ENCODE measurements at places on chromosomes 6 and 20.

DNA sequence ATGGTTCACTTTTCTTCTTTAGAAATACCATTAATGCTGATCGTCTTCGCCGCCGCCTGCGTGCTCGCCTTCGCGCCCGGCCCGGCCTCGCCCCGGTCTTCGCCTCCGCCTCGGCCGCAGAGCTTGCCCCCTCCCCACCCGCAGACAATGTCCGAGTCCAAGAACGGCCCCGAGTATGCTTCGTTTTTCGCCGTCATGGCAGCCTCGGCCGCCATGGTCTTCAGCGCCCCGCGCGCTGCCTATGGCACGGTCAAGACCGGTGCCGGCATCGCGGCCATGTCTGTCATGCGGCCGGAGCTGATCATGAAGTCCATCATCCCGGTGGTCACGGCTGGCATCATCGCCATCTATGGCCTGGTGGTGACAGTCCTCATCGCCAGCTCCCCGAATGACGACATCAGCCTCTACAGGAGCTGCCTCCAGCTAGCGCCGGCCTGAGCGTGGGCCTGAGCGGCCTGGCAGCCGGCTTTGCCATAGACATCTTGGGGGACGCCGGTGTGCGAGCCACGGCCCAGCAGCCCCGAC is 4.8 kb upstream of the PRPH2 start:
- DNase-seq, result no peak

DNA sequence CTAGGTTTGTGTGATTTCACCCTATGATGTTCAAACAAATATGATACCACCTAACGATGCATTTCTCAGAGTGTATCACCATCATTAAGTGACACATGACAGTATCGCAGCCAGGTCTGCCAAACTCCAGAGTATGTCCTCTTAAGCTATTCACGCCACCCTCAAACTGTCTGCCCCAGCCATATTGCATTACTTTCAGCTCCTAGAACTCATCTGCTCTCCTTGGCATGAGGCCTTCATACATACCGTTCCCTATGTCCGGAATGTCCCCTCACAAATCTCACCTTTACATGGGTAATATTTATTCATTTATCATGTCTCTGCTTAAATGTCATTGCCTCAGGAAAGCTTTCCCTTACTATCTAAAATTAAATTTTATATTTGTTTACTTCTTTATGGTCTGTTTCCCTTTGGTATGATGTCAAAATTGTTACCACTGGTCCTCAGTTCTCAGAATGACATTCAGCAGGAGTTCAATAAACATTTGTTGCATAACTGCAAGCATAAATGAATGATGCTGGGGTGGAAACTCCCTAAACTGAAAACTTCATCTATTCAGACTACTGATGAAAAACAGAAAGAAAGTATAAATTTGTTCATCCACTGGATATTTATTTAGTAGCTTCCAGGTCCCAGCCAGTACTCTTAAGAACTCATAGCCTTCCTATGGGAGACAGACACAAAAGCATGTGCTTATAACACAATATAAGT is 3.2 kb downstream of the SESN1 start:
- DNase-seq, result no peak

DNA sequence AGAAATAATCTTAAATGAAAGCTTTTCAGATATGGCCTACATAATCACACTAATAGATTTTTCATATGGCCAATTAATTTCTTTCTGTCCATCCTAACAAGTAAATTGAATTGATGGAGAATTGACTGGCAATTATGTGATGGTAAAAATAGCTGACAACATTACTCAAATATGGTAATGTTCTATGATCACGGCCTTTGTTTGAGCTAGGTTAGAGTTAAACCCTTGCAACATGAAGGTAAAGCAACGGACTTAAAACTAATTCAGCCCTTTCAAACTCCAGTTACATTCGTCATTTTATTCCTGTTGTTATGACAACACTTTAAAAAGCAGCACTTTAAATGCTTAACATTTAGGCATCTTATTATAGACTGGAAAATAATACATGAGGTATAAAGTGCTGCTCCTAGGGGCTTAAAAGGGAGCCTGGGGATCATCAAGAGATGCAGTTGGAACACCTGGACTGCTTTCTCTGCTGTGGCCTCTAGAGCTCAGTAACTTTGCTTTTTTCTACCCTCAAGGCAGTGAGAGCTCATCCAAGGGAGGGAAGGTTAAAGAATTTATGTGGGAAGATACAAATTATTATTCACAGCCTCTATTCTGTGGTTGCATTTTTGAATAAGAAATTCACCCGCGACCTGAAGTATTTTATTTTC is 46.9 kb downstream of the RIPOR2 start:
- DNase-seq, result no peak

GRCh38 chr6:144341831-144342527 is 56.8 kb downstream of the UTRN start:
- DNase-seq, result no peak

DNA sequence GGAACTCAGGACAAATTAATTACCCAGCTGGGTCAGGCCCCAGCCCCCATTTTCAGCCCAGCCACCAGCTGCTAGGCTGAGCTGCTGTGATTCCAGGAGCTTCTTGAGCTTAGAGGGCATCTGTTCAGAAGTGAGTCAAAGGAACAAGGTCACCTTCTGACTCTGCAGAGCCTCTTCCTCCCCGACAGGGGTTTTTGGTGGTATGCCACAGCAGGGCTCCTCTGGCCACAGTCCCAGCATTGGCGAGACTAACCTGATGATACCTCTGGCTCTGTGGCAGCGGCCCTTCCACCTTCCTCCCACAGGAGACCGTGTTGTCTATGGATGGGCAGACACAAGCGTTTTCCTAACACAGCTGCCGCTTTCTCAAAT is 39.7 kb downstream of the ZC3H12D start:
- DNase-seq, result no peak

GRCh38 chr6:21742238-21742660 is 148.7 kb downstream of the SOX4 start:
- no peak for DNase-seq

- DNase-seq, result no peak
These were observed 46.2 kb upstream of the ADIG start for GRCh38 chr20:38534756-38535155.

GRCh38 chr6:158655569-158656450 is 6.0 kb downstream of the SYTL3 start:
- no peak for DNase-seq

GRCh38 chr6:2028457-2029038 is 216.9 kb downstream of the GMDS start:
- DNase-seq, result no peak

DNA sequence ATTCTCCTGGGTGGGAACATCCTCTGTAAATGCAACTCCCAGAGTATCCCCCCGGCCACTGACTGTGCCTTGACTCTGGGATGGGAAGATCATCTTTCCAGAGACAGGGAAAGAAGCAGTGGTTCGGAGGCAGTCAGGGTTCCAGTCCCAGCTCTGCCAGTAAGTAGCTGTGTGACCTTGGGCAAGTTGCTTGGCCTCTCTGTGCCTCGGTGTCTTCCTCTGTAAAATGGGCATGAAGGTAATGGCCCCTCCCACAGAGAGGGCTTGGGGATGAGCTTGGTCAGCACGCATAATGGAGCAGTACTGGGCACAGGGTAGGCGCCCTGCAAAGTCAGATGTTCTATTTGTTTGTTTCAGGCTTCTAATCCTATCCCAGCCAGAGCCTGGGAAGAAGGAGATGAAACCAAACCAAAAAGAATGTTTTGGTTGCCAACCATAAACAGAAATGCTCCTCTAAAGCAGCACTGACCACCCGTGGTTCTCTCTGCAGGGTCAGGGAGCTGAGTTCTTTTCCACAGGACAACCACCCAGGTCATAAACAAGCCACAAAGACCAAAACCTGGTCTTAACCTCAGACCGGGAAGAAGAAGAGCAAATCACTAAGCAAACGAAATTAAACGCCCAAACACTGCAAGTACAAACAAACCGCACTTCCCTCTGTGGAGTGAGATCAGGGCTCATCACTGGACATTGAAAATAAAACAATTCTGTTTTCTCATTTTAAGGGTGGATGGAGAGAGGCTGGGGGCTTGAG is 381.0 kb upstream of the SULF2 start:
- no peak for DNase-seq

GRCh38 chr20:57849521-57850215 is 139.9 kb upstream of the PMEPA1 start:
- no peak for DNase-seq

- DNase-seq, result no peak
These were observed 17.5 kb downstream of the ADA start for GRCh38 chr20:44633872-44634600.

DNA sequence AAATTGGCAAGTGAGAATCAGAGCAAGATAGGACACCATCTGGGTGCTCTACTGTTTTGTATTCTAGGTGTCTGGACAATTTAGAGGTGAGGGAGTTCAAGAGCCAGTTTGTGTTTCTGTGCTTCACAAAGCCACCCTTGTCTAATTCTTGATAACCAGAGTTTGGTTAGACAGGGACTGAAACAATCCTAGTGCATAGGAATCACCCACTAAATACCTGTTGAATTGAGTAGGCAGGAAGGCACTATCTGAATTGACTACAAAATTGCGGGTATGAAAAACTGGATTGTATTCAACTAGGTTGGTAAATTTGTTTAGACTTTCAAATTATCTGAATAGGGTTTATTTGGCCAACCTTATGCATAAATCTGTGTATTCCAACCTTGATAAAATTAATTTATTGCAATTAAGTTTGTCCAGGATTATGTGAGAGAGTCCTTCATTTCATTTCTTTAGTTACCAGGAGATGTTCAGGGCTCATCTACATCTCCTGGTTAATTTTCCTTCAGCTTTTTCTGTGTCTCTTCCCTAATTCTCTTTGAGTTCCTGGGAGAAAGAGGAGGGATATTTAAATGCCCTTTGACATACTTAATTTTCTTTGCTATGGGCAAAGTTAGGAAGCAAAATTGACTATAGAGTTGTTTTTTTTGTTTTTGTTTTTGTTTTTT is 1.7 kb downstream of the TPX2 start:
- DNase-seq, result no peak

GRCh38 chr20:64065062-64065973 is 2.3 kb downstream of the TCEA2 start:
- DNase-seq, result no peak

GRCh38 chr6:3882866-3883265 is 33.7 kb downstream of the FAM50B start:
- no peak for DNase-seq

DNA sequence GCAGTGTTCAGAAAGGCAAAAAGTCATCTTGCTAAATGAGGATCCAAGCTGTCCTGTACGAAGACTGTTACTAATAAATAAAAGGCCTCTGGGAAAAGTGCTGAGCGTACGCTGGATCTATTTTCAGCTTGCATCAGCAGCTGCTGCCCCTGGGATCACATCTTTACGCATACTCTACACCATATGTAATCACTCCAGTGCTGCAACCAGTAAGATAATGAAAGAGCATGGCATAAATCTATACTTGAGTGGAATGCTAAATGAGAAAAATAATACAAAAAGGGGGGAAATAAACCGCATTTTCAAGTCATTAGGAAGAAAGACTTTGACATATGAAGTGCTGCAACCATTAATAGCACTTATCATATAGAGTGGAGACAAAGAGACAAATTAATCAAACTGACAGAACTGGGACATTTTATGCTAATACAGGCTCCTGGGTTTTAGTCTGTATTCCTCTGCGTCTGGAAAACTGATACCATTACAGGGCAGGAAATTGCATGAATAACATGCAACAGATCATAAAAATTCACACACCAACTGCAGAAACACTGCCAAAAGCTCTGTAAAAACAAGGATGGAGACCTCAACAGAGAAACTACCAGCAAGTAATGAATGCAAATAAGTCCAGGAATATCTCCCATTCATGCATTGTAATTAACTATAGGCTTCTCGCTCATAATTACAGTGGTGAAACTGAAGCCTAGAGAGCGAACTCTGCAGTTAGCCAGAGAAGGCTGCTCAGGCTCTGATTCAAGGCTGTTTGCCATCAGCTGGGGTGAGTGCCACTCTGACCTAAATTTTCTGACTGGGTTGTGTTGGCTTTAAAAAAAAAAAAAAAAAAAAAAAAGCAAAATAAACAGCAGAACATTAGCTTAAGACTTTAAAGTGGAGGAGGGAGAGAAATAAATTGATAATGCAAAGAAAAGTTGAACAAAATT is 83.8 kb downstream of the GJA10 start:
- no peak for DNase-seq

GRCh38 chr6:22383016-22383415 is 86.2 kb upstream of the PRL start:
- DNase-seq, result no peak

DNA sequence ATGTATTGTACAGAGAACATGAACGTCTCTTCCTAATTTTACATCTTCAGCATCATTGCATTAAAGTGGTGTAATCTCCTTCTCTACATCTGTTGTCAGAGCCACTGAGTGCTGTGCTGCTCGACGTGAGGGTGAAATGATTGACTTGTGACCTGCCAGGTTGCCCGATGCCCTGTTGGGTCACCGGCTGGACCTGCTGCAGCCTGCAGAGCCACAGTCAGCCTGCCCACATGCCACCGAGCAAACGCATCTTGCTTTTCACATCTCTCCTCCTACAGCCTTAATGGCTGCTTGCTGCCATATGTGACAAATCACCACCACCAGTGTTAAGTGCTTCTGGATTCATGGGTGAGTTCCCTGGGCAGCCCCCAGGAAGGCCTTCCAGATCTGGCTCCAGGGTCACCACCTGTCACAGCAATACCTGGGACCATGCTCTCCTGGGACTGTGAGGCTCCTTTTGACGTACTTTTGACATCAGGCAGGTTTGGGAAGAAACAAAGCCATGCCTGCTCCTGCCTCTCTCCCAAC is 80.3 kb downstream of the ASXL1 start:
- DNase-seq, result no peak

DNA sequence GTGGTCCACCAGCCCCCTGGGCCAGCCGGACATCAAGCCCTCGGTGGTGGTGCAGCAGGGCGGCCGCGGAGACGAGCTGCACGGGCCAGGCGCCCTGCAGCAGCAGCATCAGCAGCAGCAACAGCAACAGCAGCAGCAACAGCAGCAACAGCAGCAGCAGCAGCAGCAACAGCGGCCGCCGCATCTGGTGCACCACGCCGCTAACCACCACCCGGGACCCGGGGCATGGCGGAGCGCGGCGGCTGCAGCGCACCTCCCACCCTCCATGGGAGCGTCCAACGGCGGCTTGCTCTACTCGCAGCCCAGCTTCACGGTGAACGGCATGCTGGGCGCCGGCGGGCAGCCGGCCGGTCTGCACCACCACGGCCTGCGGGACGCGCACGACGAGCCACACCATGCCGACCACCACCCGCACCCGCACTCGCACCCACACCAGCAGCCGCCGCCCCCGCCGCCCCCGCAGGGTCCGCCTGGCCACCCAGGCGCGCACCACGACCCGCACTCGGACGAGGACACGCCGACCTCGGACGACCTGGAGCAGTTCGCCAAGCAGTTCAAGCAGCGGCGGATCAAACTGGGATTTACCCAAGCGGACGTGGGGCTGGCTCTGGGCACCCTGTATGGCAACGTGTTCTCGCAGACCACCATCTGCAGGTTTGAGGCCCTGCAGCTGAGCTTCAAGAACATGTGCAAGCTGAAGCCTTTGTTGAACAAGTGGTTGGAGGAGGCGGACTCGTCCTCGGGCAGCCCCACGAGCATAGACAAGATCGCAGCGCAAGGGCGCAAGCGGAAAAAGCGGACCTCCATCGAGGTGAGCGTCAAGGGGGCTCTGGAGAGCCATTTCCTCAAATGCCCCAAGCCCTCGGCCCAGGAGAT is 1.0 kb downstream of the POU3F2 start:
- no peak for DNase-seq

All from activated CD4-positive, CD25-positive, alpha-beta regulatory T cell (primary cell).